ENCODE measurements at places on chromosomes 5 and 9.

DNA sequence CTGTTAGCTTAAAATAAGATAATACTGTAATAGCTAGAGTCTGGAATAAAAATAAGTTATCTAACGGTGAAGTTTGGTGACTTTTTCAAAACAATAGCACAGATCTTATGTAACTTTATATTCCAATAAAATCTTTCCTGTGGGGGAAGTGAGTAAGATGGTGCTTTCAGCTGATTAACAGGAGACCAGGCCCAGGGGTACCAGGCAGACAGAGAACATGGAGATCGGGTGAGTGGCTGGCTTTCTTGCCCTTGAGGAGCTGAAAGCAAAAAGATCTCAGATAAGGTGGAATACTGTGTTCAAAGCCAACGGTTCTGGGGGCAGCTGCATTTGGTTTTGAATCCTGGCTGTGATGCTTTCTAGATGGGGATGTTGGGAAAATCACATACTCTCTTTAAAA, 61.3 kb downstream of the MAT2B start:
- peak; percentile 18 for DNase-seq

GRCh38 chr9:91953718-91954117, 3.7 kb upstream of the ROR2 start:
- no peak for DNase-seq

GRCh38 chr5:10632110-10632761, 68.4 kb downstream of the ANKRD33B start:
- no peak for DNase-seq

GRCh38 chr5:73126957-73127356, 6.6 kb downstream of the TMEM171 start:
- DNase-seq, result no peak

GRCh38 chr9:21615446-21615845, 133.3 kb upstream of the IFNE start:
- DNase-seq, result no peak

- DNase-seq, result no peak
These were observed 19.4 kb upstream of the C5orf63 start for GRCh38 chr5:127092690-127093089.

- DNase-seq, result no peak
These were observed 75.3 kb upstream of the GGTA1 start for GRCh38 chr9:121574774-121575519.

DNA sequence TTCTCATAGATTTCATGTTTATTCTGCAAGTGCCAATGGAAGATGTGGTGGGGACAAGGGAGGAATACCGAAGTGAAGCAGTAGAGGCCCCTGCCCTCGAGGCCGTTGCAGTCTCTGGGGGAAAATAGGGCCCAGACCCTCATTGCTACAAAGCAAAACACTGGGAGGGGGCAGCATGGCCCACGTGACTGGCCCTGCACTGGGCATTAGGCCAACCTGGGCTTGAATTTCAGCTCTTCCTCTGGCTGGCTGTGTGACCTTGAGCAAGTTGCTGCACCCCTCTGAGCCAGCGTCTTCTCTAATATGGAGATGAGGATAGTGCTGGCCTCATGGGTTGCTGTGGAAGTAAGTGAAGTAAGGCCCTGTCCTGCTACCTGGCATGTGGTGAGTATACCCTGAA, 709 bp upstream of the SYNPO start:
- DNase-seq, result no peak

DNA sequence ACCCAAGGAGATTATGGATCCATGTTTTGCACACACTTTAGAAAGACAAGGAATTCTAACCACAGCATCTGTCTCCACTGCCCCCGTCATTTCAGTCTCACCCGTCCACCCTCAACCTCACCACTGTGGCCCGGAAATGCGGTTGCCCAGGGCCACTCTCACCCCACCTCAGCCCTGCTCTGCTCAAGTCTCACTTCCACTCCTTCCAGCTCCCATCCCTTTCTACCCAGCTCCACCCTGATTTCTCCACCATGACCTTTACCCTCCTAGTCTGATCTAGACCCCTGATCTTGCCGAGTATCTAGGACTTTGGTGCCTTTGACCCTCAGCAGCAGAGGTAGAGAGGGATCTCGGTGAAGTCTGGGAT, 7.2 kb upstream of the KCNIP1 start:
- DNase-seq, result no peak

DNA sequence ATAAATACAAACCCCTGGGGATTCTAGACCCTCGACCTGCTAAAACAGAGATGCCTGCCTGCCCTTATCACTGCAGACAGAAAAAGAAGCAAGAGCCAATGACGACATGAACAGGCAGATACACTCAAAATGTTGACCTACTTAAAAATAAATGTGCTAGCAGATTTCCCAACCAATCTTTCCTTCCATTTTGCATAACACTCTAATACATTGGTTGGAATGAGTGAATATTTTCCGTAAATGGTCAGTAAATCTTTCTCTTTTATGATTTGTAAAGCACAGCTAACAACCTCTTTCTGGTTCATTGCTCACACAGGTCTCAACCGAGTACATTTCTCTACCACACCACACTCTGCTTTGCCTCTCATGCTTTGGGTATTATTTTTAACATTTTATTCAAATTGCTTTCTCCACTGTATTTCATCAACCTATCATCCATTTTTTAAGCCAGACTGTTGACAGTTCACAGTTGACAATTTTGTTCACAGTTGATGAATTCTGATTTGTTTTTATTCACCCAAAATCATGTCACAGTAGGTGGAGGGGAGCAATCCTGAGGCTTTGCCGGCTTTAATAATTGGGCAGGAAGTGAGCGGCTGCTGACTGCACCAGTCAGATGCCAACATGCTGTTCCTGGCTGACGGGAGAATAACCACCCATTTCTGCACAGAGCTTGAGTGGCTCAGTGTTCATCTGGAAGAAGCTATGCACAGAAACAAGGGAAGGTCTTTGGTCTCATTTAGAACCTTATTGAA, 426.6 kb downstream of the SPOCK1 start:
- peak; percentile 35 for DNase-seq

DNA sequence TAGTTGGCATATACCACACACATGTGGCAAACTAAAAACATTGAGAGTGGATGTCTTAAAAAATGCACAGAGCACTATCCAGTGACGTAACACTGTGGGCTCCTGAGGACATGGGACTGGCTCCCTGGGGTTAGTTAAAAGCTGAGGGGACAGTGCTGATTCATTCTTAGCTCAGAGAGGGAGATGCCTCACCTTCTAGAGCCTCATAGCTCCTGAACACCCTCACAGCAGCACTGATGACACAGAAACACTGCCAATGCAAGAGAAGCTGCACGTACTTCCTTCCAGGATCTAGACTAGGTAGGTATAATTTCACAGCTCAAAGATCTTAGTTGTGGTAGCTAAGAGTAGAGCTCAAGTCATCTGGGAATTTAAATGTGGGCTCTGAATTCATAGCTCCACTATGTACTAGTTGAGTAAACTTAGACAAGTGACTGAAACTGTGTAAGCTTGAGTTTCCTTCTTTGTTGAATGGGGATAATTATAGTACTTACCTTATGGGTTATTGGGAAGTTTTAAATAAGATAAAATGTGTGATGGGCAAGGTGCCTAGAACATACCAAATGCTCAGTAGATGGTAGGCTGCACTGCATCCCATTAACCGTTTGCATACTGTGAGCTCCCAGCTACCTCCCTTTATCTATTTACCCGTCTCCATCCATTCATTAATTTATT, 279.9 kb downstream of the ASTN2 start:
- DNase-seq, result no peak

GRCh38 chr9:85487872-85488271, 253.9 kb downstream of the AGTPBP1 start:
- DNase-seq, result no peak
